Activated T-helper 2 cell treated with anti-CD3 and anti-CD28 coated beads, Interferon-gamma antibody, Interleukin-2, Interleukin-4, amounts not matched to agents 10 μg/mL and 5 μg/mL and 100 μg/mL, durations not matched to agents 14 hours and 24 hours and 36 hours (primary cell): ENCODE measurements at places on chromosomes 1 and 21. TPM values are rescaled to one million over a fixed set of nuclear protein-coding genes. Genes with fewer than 3 reads are reported as not detected.
A peak's percentile ranks its signal among the peaks of the same experiment; 100 is the strongest.

DNA sequence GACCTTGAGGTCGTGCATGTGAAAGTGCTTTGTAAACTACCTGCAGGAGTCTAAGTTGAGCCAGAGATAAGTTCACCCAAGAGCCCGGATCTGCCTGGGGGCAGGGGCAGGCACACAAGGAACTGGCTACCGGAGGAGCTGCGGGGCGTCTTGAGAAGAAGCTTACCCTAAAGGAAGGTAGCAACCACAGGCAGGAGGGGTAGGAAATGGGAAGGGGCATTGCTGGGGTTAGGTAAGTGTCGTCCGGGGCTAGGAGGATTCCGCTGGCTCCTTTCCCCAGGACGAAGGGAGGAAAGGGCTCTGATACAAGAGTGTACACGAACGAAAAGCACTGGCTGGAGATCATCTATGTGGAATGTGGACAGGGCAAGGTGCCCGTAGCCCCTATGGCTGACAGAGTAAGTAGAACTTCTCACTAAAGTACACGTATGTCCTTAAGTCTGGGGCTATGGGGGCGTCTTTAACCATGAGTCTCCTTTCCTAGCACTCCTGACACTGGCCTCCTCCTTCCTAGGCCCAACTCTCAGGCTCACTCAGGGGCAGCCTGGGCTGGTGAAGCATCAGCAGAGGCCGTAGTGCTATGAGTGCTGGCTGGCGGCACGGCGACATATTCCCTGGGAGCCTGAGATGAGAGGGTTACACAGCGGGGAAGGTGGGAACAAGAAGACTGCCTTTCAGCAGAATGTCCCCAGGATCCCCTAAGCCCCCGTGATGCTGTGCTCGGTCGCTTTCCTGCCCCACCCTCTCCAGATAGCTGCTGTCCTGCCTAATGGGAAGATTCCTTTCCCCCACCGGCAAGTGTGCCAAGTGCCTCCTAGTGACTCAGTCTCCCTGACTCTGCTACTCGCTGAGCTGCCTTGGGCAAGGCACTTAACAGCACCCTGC is 9.1 kb upstream of the GALNT2 start:
- DNase-seq: peak; percentile 7

DNA sequence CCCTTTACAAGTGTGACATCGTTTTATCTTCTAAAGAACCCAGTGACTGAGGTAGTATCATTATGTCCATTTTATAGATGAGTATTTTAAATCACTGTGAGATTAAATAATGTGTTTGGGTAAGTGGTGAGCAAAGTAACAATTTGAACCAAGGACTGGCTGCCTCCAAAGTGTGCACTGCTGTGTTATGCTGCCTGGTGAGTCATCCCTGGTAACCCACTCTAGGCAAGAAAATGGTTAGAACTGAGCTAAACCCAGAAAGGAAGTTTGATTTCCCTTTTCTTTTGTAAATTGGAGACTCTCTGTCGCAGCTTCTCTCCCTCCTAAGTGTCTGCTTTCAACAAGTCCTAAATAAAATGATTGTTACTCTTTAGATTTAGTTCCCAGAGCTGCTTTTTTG is 342.8 kb upstream of the KAZN start:
- DNase-seq: no peak

- no peak for DNase-seq
Observed at GRCh38 chr21:38077569-38077968, 161.3 kb upstream of the KCNJ6 start.

DNA sequence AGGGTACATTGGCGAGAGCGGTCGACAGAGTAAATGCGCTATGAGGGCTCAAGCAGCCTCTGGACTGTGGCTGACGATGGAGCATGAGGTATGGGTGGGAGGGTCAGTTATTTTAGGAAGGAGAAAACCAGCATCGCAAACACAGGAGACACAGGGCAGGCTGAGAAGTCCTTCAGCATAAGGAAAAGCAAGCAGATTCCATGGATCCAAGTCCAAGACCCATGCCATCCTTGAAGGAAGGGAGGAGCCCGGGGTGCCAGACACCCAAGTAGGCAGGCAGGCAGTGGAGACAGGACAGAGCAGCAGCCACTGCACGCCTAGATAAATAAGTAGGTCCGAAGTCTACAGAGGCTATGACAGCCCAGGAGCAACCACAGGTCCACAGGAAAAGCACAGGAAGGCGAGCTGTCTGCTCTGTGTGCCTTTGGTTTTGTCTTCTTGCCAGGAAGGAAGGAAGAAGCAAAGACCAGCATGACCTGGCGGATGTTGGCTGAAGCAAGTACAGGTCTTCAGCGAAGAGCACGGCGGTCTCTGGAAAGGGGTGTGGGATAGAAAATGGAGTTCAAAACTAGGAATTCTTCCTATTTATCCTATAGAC is 76.4 kb upstream of the SLC45A1 start:
- no peak for DNase-seq

HSPG2 gene
- total RNA-seq: 3.9 and 4.1 TPM in 2 replicates

FAM72C gene
- 16.9 and 18.7 TPM in 2 replicates for total RNA-seq

ERICH3 gene
- not detected in 2 replicates for total RNA-seq

MSH4 gene
- 0.60 and 0.62 TPM in 2 replicates for total RNA-seq

KCNC4 gene
- 30.6 and 31.1 TPM in 2 replicates for total RNA-seq

OR2T35 gene
- not detected in 2 replicates for total RNA-seq

TPRG1L gene
- 7.0 and 7.1 TPM in 2 replicates for total RNA-seq

SHE gene
- 0.05 TPM in 1 of 2 replicates, not detected in the other for total RNA-seq

PRUNE1 gene
- total RNA-seq: 15.1 and 15.5 TPM in 2 replicates
